Occipital lobe (tissue), 3 donors: ENCODE measurements at places on chromosomes 2 and 18. TPM values are rescaled to one million over a fixed set of nuclear protein-coding genes. Genes with fewer than 3 reads are reported as not detected.

Gene REG1B
- not detected for total RNA-seq

Gene TRIM43
- total RNA-seq: not detected

Gene DYNAP
- not detected for total RNA-seq

Gene AQP12A
- total RNA-seq: not detected

Gene DNAH6
- total RNA-seq: 6.6 TPM

Gene HK2
- 5.3 TPM for total RNA-seq

Gene PIKFYVE
- total RNA-seq: 57.1 TPM

Gene TMEM198
- 14.0 TPM for total RNA-seq
